ENCODE measurements at places on chromosomes 12 and 14.

- no peak for DNase-seq
Measured at GRCh38 chr12:89671469-89671868, 37.2 kb downstream of the ATP2B1 start.

GRCh38 chr14:105774001-105774400 lies 247.6 kb downstream of the TMEM121 start:
- DNase-seq, result no peak

DNA sequence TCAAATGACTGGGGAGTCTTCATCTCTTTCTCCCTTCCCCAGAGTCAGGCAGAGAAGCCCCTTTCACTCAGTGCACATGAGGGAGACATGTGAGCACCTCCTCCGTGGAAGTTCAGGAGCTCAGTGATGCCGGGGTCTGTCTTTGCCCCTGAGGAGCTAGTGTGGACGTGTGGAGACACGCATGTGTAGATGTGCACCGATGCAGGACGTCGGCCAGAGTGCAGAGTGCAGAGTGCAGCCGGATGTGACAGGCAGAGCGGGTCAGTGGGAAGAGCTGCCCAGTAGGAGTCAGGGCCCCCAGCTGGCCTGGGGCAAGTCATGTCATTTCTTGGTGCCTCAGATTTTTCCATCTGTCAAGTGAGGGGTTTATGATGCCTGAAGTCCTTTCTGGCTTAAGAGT lies 20.7 kb downstream of the TSPAN9 start:
- DNase-seq, result no peak

DNA sequence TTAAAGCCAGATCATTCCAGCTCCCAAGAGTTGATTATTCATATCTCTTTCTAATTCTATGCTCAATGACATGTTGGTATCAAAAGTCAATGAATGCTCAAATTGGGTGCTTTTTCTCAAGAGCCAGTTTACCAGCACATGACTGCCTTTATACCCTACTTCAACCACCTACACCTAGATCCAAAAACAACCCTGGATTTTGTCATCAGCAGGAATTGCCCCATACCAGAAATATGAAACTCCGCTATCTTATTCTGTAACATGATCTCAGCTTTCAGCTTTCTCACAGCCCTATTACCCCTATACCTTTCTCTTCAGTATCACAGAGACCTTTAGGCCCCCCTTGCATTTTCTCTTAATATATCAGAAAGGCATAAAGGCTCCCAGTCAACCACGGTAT lies 32.3 kb upstream of the ESR2 start:
- no peak for DNase-seq

DNA sequence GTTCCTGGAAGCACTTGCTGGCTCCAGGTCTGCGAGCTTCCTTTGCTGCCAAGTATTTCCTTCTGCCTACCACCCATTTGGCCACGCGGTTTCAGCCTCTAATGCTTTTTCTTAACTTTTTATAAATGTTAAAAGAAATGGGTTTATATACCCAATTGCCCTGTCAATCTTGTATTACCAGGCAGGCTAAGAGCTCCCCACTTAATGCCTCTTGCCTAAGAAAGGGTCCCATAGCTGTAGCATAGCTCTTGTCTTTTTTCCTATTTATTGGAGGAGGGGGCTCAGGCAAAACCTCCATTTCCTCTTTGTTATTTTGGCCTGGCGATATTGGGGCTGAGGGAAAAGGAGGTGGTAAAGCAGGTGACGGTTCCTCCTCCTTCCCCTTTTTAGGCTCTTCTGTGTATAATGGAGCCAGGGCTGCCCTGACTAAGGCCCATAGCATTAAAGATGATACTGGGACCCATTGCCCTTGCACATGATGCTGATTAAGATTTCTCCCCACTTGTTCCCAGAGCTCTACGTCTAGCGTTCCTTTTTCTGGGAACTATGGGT lies 21.6 kb upstream of the BLTP3B start:
- no peak for DNase-seq

- DNase-seq, result no peak
Measured at GRCh38 chr12:45433441-45433868, 217.6 kb downstream of the ANO6 start.

GRCh38 chr14:38197784-38198335 lies 9.8 kb upstream of the SSTR1 start:
- DNase-seq, result no peak
